Tibial nerve (tissue), 4 donors: ENCODE measurements at places on chromosomes 5 and 9.

DNA sequence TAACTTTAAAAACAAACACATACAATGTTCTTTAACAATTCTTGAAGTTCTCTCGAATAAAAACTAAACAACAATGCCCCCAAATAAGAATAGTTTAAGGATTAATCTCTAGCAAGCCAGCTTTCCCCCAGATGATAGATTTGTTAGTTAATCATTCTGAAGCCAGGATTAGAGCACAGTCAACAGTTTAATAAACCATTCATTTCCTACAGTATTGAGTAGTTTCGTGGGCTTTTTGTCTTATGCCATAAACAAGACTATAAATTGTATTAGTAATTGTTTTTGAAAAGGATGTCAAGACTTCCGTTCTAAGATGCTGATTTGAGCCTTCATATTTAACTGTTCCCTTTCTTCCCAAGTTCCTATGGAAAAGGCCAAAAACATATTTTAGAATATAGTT, 136.6 kb downstream of the PIK3R1 start:
- DNase-seq = no peak

DNA sequence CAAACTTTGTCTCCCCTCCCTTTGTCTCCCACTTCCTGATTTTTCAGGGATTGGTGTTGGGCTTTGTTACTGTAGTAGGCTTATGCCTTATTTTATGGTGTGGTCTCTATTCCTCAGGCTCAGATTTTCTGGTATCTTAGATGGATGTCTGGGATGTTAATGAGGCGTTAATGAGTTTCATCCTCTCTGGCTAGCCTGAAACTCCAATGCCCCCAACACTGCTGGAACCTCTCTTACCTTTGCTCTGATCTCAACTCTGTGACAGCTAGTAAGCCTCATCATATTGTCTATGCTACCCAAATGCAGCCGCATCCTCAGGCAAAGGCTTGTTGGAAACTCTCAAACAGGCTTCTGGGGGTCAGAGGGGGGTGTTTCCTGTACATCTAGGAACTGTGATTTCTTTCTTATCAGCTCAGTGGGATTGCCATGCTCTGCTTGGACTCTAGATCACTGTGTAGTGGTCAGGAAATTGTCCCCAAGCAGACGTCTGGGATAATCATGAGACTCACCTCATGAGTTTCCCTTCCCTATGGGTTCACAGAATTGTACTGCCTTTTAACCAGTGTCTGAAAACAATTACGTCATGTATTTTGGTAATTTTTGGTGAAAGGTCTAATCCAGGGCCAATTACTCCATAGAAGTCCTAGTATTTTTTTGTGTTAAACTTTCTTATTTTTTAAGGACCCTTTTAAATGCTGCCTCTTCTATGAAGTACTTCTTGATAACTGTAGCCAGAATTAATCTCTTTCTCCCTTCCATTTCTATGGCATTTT, 88.8 kb upstream of the TRPC7 start:
- no peak for DNase-seq

- no peak for DNase-seq
Observed at GRCh38 chr9:121331992-121332685, 37.9 kb downstream of the STOM start.

DNA sequence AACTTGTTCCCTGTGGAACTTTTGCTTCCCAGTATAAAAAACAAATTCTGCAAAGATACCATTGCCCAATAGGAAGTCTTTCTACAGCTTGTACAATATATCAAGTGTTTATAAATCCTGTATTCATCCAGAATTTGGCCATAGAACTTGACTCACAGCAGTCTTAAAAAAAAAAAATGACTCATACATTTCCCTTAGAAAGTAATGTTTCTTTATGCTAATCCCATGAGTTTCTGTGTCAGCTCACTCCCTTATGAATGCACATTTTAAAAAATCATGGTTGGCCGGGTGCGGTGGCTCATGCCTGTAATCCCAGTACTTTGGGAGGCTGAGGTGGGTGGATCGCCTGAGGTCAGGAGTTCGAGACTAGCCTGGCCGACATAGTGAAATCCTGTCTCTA, 89.3 kb upstream of the DMRT1 start:
- no peak for DNase-seq

- DNase-seq = no peak
Observed at GRCh38 chr9:107155244-107155817, 127.7 kb upstream of the RAD23B start.

DNA sequence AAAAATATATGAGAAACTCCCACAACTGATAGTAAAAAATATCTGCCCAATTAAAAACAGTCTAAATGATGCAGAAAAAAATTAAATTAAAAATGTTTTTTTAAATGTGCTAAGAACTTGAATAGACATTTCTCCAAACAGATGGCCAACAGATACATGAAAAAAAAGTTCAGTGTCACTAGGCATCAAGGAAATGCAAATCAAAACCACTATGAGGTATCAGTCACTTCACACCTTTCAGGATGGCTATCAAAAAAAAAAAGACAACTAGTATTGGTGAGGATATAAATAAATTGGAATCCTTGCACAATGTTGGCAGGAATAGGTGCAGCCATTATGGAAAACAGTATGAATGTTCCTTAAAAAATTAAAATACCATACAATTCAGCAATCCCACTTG, 16.6 kb downstream of the ZNF131 start:
- no peak for DNase-seq

GRCh38 chr9:68947842-68948569, 65.9 kb downstream of the PRKACG start:
- DNase-seq = no peak

- DNase-seq = no peak
Observed at GRCh38 chr5:167671176-167671575, 620.3 kb upstream of the WWC1 start.

GRCh38 chr9:34549407-34549732, 26.6 kb upstream of the ENHO start:
- DNase-seq = no peak
